ENCODE measurements at places on chromosomes 11 and 22. TPM values are rescaled to one million over a fixed set of nuclear protein-coding genes. Genes with fewer than 3 reads are reported as not detected.

Gene DDT
- total RNA-seq = 78.6 TPM

Gene TMEM218
- 14.4 TPM for total RNA-seq

Gene TIMP3
- total RNA-seq = 20.5 TPM

Gene HEPHL1
- total RNA-seq = under 0.01 TPM

Gene KDM4D
- 1.3 TPM for total RNA-seq
